Mesothelial cell of epicardium (in vitro differentiated cells): ENCODE measurements at places on chromosomes 3 and 15.

- no peaks in the 10 kb centered on the region for H3K4me1 ChIP-seq
- no peaks in the 10 kb centered on the region for H3K36me3 ChIP-seq
- DNase-seq = no peak
- H3K4me3 ChIP-seq = no peak overlapping the region
- no peak overlapping the region for H3K27ac ChIP-seq
These were observed 889.7 kb downstream of the AGBL1 start for GRCh38 chr15:86969364-86969763.

DNA sequence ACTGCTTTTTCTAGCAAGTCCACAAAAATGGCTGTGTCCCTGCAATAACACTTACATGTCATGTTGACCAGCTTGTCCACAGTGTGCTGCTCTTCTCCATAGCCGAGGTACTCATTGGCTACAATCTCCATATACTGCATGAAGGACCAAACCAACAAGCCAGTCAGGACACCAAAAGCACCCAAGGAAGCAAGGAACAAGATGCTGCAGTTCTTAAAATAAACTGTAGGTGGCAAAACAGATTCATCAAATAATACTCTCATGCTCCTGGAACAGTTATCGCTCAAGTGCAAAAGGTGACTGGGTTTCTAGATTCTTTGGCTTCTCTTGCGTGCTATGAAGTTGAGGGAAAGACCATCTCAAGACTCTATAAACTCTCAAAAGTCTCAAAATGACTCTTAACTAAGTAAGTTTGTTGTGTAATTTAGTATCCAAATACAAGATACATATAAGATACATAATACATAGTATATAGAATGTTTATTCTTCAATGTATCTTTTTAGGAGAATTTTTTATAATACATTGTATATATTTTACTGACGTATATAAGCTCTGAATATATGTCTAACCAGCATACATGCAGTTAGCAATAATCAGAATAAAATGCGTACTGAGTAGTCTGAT lies 57.0 kb downstream of the NEK10 start:
- no peak for DNase-seq
- no peak overlapping the region for H3K27ac ChIP-seq
- peaks cover 6% of the 10 kb centered on the region for H3K4me1 ChIP-seq
- H3K36me3 ChIP-seq = no peaks in the 10 kb centered on the region

GRCh38 chr3:81554801-81555200 lies 206.6 kb downstream of the GBE1 start:
- no peak for DNase-seq
- H3K27me3 ChIP-seq = no peaks in the 10 kb centered on the region
- no peak overlapping the region for H3K27ac ChIP-seq

GRCh38 chr3:13305623-13306022 lies 114.5 kb downstream of the NUP210 start:
- no peaks in the 10 kb centered on the region for H3K27me3 ChIP-seq
- no peaks in the 10 kb centered on the region for H3K36me3 ChIP-seq
- no peak overlapping the region for H3K27ac ChIP-seq
- H3K4me1 ChIP-seq = peaks cover 7% of the 10 kb centered on the region
- H3K4me3 ChIP-seq = no peak overlapping the region
- DNase-seq = no peak

DNA sequence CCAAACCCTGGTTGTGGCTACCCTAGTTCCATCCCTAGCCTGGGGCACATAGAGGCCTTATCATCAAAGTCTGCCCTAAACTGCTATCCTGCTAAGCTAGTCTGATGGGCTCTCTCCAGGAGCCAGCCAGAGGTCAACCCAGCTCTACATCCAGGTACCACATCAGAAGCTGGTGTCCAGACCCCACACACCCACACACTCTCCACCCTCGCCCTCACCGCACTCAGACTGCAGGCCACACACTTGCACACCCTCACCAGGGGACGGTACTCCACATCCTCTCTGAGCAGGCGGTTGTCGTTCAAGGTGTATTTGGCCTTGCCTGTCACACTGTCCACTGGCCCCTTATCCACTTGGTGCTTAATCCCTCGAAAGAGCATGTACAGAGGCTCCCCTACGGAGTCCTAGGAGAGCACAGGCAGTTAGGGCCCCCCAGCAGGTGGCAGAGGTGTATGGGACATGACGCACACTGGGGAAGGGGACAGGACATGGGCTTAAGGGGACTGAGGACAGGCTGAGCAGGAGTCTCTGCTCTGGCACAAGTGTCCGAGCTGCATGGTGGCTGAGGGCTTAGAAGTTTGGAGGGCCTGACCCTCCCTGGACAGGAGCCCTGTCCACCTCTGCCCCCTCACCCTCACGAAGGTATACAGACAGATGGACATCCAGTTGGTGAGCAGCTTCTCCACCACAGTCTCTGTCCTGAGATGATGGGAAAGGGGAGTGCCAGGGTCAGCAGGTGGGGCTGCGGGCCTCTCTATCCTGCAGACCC lies 18.1 kb downstream of the PLXNB1 start:
- DNase-seq = no peak
- H3K27ac ChIP-seq = no peak overlapping the region
- no peak overlapping the region for H3K4me3 ChIP-seq
- H3K27me3 ChIP-seq = no peaks in the 10 kb centered on the region
- H3K4me1 ChIP-seq = no peaks in the 10 kb centered on the region
- peaks cover 31% of the 10 kb centered on the region for H3K36me3 ChIP-seq

- H3K27ac ChIP-seq = no peak overlapping the region
- DNase-seq = no peak
- H3K36me3 ChIP-seq = peaks cover 46% of the 10 kb centered on the region
- no peak overlapping the region for H3K4me3 ChIP-seq
These were observed 70.3 kb downstream of the SENP2 start for GRCh38 chr3:185656321-185656840.

DNA sequence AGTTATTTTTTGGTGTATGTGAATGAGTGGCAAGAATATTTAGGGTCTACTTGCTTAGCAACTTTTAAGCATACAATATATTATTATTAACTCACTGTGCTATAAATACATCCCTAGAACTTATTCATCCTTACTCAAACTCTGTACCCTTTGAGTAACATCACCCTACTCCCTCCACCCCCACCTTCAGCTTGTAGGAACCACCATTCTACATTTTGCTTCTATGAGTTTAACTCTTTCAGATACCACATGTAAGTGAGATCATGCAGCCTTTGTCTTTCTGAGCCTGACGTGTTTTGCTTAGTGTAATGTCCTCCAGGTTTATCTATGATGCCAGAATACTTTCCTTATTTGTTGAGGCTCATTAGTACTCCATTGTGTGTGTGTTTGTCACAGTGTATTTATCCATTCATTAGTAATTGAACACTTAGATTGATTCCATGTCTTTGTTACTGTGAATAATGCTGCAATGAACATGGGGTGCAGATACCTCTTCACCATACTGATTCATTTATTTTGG lies 526.9 kb downstream of the PYDC2 start:
- no peak for DNase-seq
- H3K4me1 ChIP-seq = no peaks in the 10 kb centered on the region
- H3K27ac ChIP-seq = no peak overlapping the region
- H3K27me3 ChIP-seq = no peaks in the 10 kb centered on the region
- no peak overlapping the region for H3K4me3 ChIP-seq
- H3K36me3 ChIP-seq = peaks cover 1% of the 10 kb centered on the region

GRCh38 chr3:62361824-62362223 lies 11.5 kb downstream of the FEZF2 start:
- H3K4me3 ChIP-seq = no peak overlapping the region
- no peak overlapping the region for H3K27ac ChIP-seq
- H3K4me1 ChIP-seq = no peaks in the 10 kb centered on the region
- DNase-seq = no peak
- H3K36me3 ChIP-seq = no peaks in the 10 kb centered on the region

- no peak overlapping the region for H3K27ac ChIP-seq
- H3K27me3 ChIP-seq = peaks cover 11% of the 10 kb centered on the region
- peaks cover 25% of the 10 kb centered on the region for H3K4me1 ChIP-seq
- no peaks in the 10 kb centered on the region for H3K36me3 ChIP-seq
- no peak overlapping the region for H3K4me3 ChIP-seq
- DNase-seq = no peak
These were observed 14.0 kb downstream of the ITPR1 start for GRCh38 chr3:4507024-4507596.

GRCh38 chr3:69948246-69948862 lies 51.2 kb upstream of the SAMMSON start:
- H3K4me1 ChIP-seq = peaks cover 4% of the 10 kb centered on the region
- no peaks in the 10 kb centered on the region for H3K36me3 ChIP-seq
- H3K27ac ChIP-seq = no peak overlapping the region
- no peak overlapping the region for H3K4me3 ChIP-seq
- DNase-seq = no peak
- H3K27me3 ChIP-seq = no peaks in the 10 kb centered on the region

DNA sequence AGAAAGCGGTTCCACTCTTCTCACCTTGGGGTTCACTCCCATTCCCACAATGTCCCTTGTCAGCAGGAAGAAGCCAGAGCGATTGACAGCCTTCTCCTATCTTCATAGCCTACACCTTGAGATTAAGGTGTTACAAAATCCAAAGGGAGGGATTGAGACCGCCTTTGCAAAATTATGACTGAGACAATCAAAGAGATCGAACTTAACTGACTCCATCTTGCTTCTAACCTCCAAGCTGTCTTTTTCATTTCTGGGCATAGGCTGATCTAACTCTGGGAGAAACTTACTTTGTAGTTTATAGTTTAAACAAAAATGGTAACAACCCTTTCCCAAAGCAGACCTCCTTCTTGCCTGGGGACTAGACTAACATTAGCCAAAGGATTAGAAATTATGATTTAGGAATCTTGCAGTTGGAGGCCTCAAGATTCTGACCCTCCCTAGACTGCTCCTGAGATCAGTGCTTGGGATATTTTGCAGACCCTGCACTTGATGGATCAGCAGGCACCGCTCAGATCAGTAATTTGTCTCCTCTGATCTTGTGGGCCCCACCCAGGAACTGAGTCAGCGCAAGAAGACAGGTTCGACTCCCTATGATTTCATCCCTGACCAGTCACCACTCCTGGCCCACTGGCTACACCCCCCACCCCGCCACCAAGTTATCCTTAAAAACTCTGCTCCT lies 40.0 kb downstream of the PAQR5 start:
- H3K4me3 ChIP-seq = no peak overlapping the region
- H3K27me3 ChIP-seq = no peaks in the 10 kb centered on the region
- H3K27ac ChIP-seq = no peak overlapping the region
- peaks cover 9% of the 10 kb centered on the region for H3K4me1 ChIP-seq
- DNase-seq = no peak

DNA sequence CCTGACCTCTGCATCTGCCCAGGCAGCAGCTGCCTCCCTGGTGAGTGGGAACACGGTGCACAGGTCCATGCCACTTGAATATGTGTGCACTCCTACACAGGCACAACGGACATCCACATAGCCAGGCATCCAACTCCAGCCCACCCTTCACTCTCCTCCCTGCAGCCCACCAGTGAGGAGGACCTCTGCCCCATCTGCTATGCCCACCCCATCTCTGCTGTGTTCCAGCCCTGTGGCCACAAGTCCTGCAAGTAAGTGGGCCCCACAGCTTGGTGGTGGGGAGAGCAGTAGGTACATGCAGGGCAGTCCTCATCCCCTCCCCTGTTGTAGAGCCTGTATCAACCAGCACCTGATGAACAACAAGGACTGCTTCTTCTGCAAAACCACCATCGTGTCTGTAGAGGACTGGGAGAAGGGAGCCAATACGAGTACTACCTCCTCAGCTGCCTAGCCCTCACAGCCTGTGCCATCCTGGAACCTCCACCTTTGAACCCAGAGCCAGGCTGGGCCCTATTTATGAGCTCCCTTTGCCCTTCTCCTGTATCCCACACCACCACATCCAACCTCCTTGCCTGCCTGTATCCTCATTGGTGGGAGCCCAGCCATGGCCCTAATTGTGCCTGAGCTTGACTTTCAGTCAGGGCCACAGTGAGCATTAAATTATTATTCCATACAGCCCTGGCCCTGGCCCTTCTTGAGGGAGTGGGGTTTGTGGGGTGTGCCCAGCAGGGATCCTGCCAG lies 1.5 kb upstream of the AMIGO3 start:
- peaks cover 2% of the 10 kb centered on the region for H3K27me3 ChIP-seq
- DNase-seq = peak; percentile 36
- H3K4me3 ChIP-seq = peak overlapping the region; percentile 29
- H3K4me1 ChIP-seq = peaks cover 26% of the 10 kb centered on the region
- no peak overlapping the region for H3K27ac ChIP-seq

- DNase-seq = no peak
- no peak overlapping the region for H3K27ac ChIP-seq
- H3K36me3 ChIP-seq = peaks cover 5% of the 10 kb centered on the region
These were observed 167.3 kb upstream of the THBS1 start for GRCh38 chr15:39413558-39413957.

- DNase-seq = no peak
- no peaks in the 10 kb centered on the region for H3K27me3 ChIP-seq
- no peak overlapping the region for H3K4me3 ChIP-seq
- H3K36me3 ChIP-seq = peaks cover 7% of the 10 kb centered on the region
- no peak overlapping the region for H3K27ac ChIP-seq
These were observed 108.3 kb upstream of the CTDSPL start for GRCh38 chr3:37753428-37753827.

DNA sequence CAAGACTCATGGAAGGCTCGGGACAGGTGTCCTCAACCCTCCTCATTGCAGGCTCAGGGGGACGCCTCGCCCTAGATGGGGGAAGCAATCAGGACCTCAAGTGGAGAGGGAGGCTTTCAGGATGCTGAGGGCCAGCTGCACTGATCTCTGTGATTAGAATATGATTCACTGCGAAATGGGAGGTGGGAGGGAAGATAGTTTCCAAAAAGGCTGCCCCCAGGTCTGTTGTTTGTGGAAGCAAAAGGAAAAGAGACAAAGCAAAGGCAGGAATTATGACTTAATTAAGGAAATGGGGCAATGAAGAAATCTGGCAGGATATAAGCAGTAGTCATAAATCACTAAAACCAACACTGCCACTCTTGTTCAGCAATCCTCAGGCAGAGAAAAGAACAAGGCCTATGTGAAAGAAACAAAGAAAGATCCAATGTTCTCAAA lies 85.6 kb upstream of the ABHD17C start:
- H3K27ac ChIP-seq = peak overlapping the region; percentile 20
- no peak overlapping the region for H3K4me3 ChIP-seq
- DNase-seq = no peak
- H3K36me3 ChIP-seq = no peaks in the 10 kb centered on the region

GRCh38 chr15:57647071-57647790 lies 55.5 kb downstream of the MYZAP start:
- H3K27me3 ChIP-seq = no peaks in the 10 kb centered on the region
- H3K4me3 ChIP-seq = no peak overlapping the region
- peaks cover 1% of the 10 kb centered on the region for H3K36me3 ChIP-seq

DNA sequence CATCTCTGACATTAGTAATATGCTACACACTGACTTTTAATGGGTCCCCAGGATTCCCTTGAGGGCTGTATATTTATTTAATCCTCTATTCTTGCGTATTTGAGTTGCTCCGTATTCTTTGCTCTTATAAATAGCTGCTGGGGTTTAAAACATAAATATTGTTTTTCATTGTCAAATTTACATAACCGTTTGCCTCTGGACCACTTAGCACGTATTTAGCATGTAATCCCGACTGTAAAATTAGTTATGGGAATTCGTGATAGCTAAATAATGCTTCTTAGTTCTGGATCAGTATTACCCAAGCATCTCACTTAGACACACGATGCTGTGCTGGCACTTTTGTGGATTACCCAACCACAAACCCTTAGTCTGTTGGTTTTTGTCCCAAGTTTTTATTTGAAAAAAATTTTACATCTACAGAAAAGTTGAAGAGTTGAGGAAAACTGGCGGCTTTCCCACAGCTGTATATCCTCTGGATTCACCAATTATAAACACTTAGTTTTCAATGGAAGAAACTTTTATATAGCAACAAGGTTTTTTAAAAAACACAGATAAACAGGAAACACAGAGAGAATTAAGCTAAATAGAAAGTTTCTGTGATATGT lies 296.8 kb upstream of the TPM1 start:
- no peak overlapping the region for H3K4me3 ChIP-seq
- no peaks in the 10 kb centered on the region for H3K36me3 ChIP-seq

GRCh38 chr3:184716622-184717398 lies 4.9 kb upstream of the MAGEF1 start:
- peaks cover 52% of the 10 kb centered on the region for H3K4me1 ChIP-seq
- H3K4me3 ChIP-seq = peak overlapping the region; percentile 11
- no peaks in the 10 kb centered on the region for H3K36me3 ChIP-seq
